ENCODE measurements at places on chromosomes 1 and 21.

GRCh38 chr1:201692555-201693394 is 136.2 kb upstream of the IPO9 start:
- no peak for DNase-seq

DNA sequence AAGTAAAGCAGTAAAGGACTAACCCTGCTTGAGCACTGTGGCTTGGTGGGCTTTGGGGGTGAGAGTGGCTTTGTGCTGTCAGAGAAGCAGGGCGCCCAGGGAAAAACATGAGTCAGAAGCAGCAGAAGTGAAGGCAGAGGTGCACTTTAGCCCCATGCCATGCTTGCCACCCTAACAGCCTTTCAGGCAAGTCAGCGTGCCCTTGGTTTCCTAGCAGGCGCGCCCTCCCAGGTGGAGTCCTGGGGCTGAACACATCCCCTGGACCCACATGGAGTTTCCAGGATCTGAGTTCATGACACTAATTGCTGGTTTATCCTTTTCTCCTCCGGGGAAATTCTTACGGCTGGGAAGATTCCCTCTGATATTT is 106.6 kb downstream of the TLR5 start:
- no peak for DNase-seq

- no peak for DNase-seq
Observed at GRCh38 chr1:218459450-218459849, 114.3 kb downstream of the TGFB2 start.

- DNase-seq = no peak
Observed at GRCh38 chr1:218274511-218274910, 10.6 kb upstream of the RRP15 start.

- no peak for DNase-seq
Observed at GRCh38 chr1:224894915-224895314, 34.6 kb upstream of the DNAH14 start.

DNA sequence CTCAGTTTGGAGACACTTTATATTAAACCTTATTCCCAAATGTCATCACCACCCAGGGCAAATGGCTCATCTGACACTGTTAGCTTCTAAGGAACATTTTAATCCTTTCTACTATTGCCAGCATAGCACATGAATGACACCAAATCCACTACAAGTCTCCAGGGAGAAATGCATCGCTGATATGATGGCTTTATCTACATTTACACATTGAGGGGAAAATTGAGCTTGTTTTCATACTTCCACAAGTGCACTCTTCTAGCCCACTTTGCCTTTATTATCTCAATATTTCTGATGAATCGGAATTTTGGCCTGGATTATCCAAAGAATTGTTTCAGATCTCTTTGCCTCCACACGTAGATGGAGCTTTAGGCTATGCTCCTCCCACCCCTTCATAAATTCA is 75.4 kb downstream of the RUNX1 start:
- no peak for DNase-seq

DNA sequence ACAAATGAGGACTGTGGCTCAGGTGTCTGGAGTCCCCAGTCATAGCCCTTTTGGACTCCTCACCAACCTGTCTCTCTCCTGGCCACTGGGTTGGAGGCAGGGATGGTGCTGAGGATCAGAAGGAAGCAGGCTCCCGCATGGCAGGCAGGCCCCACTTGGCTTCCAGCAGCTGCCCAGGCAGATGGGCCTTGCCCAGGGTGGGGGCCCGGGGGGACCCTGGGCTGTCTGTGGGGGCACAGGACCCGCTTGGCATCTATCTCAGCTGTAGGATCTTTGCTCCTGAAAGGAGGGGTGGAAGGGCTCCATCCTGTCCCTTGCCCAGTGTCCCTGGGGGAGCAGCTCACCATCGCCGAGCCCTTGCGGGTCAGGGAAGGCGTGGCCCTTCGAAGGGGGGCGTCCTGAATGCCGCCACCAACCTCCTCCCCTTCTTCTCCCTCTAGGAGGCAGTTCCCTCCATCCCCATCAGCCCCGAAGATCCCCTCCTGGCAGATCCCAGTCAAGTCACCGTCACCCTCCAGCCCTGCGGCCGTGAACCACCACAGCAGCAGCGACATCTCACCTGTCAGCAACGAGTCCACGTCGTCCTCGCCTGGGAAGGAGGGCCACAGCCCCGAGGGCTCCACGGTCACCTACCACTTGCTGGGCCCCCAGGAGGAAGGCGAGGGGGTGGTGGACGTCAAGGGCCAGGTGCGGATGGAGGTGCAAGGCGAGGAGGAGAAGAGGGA is 154.5 kb downstream of the PEX14 start:
- peak; percentile 58 for DNase-seq

DNA sequence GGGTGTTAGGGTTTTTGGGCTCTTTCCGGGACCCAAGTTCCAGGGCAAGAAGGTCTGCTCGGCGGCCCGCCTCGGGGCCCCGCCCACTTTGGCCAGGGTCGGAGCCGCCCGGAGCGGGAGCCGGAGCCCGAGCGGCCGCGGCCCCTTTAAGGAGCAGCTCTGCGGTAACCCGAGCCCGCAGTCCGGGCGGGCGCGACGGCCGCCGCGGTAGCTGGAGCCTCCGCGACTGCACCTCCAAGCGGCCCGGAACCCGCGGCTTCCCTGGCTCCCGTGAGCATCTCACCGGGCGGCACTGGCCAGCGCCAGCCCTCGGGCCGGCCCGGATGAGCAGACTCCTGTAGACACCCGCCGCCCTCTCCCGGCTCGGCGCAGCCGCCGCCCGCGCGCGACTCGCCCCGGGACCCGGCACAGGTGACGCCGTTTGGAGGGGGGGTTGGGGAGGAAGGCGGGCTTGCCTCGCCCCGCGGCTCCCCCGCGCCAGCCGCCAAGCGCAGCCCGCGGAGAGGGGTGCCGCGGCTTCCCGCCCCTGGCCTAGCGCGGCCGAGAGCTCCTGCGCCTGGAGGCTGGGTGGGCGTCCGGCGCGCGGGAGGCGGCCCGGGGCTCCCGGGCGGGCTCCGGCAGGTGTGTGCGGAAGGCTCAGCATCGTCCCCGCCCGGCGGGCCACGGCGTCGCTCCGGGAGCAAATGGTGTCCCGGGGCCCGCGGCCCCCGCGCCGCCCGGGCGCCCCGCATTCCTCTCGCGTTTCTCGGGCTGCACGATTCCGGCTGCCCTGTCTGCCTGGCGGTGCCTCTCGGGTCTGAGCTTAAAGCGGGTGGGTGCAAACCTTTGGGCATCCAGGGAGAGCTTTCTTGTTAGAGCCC is at the start of gene TLCD4:
Gene TLCD4, plus strand, starts transcription at position 149 of the 860 bp plus-strand sequence. CDS start 26,547 bp downstream, outside the sequence.
- DNase-seq = peak; percentile 88

DNA sequence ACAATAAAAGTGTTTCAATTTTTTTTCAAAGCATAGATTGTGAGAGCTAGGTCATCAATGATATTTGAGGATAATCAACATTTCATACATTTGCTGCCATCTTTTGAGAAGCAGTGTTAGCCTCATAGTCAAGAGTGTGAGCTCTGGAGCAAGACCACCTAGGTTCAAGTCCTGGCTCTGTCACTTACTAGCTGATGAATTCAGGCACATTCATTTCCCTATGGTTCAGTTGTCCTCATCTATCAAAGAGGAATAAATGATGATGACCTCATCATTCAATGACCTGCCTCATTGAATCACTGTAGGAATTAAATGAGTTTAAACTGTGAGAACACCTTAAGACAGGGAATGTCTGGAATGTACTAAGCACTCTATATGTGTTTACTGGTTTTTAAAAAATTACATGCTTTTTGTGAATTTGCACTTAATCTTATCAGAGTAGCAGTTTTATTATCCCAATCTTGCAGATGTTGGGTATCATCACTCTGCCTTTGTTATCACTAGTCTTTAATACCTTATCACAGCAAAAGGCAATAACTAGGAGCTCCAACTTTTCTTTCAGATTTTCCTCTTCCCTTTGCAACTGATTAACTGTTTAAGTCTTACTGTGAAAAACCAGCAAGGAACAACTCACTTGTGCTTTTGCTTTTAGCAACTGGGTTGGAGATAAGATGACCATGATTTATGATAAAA is 47.4 kb downstream of the SLC30A10 start:
- DNase-seq = no peak

GRCh38 chr21:45945066-45945867 is 36.3 kb upstream of the COL6A1 start:
- no peak for DNase-seq

- DNase-seq = no peak
Observed at GRCh38 chr1:153394391-153394790, 3.5 kb upstream of the S100A8 start.

- DNase-seq = no peak
Observed at GRCh38 chr1:39574646-39575045, 1.9 kb downstream of the PABPC4 start.

GRCh38 chr1:27872059-27872801 is at the start of gene THEMIS2:
Gene THEMIS2, plus strand, starts transcription at chr1:27872544. Its CDS starts 28 bp downstream, at chr1:27872572.
- peak; percentile 88 for DNase-seq

- peak; percentile 48 for DNase-seq
Observed at GRCh38 chr1:5927506-5928370, 64.5 kb downstream of the NPHP4 start.

GRCh38 chr1:12448746-12449177 is 169.2 kb downstream of the DHRS3 start:
- DNase-seq = no peak

DNA sequence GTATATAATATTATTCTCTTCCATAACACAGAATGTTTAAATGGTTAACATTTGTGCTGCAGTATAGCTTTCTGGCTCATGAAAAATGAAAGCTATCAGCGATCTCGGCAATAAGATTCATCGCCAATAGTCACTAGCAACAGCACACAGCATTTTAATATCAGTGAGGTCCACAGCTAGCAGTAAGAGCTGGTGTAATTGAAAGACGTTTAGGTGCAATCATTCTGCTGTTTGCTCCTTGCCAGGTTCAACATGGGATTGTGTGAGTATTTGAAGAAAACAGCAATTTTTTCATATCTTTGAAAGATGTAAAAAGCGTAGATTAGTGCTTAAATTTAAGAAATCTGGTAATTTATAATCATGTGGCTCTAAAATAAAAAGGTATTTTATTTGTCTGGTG is 20.1 kb downstream of the PRKACB start:
- DNase-seq = no peak

GRCh38 chr1:234843946-234844345 is 234.0 kb upstream of the IRF2BP2 start:
- no peak for DNase-seq

DNA sequence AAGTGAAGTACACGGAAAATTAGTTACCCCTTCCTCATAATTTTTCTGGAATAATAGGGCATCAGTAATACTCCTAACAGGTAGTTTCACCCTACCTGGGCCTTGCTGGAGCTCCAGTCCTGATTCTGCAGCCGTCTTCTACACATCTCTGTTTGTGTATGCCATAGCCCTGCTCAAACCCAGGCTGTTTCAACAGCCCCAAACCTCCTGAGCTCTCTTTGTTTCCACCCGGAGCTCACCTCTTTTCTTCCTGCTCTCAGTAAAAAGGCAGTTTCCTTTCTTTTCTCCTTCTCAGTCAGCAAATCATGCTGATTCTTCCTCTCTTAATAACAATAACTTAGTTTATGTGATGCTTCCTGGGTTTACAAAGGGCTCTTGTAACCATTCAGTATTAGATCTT is 355.1 kb upstream of the RUNX1 start:
- DNase-seq = no peak

DNA sequence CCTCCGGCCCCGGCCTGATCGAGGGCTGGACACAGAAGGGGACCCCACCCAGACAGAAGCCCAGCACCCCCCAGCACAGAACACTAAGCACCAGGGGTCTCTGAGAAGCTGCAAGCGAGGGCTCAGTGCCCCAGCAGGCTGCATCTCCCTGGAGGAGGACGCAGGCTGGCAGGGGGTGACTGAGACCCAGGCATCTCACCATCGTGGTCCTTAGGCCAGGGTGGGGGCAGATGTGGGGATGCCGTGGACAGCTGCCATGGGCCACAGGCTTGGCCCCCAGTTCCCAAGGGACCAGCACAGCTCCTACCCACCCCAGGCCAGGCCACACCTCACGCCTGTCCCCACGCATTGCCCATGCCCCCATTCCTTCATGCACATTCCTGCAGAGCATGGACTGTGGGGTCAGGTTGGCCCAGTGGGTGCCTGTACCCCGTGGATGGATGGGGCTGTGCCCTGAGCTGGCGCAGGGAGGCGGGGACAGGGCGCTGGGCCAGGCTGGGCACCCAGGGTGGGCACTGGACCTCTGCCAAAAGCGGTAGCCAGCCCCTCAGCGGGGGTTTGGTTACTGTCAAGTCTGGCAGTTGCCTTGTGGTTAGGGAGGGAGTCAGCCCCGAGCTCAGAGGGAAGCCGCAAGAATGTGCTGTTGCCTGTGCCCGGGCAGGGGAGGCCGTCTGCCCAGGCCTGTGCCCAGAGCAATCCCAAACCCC is 61.5 kb downstream of the ARHGEF16 start:
- no peak for DNase-seq

- DNase-seq = no peak
Observed at GRCh38 chr1:220368352-220369265, 96.4 kb upstream of the RAB3GAP2 start.

GRCh38 chr1:196535727-196536126 is 72.5 kb downstream of the KCNT2 start:
- DNase-seq = no peak

GRCh38 chr1:210257698-210258529 is 25.3 kb downstream of the SERTAD4 start:
- DNase-seq = no peak

DNA sequence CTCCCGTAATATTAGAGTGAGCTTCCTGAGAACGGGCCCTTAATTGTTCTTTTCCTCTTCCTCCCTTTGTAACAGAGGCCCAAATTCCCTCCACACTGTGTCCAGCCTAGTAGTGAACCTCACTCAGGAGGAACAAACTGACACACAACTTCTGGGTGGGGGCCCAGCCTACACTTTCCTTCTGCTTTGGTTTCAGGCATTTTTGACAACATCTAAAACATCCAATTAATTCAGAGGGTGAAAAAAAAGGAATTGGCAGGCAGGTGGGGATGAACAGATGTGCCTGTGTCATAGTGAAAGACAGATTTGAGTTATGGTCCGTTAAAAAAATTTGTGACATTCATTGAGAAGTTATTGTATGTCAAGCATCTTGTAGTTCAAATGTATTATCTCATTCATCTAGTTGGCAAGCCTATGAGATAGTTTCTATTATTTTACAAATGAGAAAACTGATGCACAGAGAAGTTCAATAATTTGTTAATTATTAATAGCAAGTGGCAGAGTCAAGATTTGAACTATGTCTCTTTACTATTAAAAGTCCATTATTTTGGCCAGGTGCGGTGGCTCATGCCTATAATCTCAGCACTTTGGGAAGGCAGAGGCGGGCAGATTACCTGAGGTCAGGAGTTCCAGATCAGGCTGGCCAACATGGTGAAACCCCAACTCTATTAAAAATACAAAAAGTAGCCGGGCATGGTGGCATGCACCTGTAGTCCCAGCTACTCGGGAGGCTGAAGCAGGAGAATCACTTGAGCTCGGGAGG is 41.6 kb upstream of the LRIG2 start:
- no peak for DNase-seq

GRCh38 chr21:34606051-34606450 is 8.9 kb downstream of the RCAN1 start:
- DNase-seq = no peak

DNA sequence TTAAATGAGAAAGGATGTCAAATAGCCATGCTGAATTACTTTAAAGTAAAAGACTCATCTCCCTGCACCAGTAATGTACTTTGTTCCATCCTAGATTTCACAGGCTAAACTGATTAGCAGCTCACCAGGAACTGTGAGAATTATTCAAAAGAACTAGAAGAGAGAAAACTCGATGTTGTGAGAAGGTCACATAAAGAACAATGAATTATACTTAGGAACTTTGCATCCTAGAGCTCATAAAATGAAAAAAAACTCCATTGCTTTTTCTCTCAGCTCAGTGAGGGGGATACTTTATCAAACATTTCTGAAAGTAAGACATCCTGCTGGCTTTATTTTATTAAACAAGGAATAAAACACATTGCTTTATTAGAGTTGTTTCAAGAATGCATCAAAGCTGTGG is 278.5 kb downstream of the MRPL39 start:
- no peak for DNase-seq
